Right lung (tissue), 10 donors: ENCODE measurements at places on chromosomes 2 and 18. TPM values are rescaled to one million over a fixed set of nuclear protein-coding genes. Genes with fewer than 3 reads are reported as not detected.

NLRC4 gene
- 1.6 TPM for polyA plus RNA-seq

UPP2 gene
- polyA plus RNA-seq: 0.29 TPM

SELENOI gene
- 11.5 TPM for polyA plus RNA-seq

DSG2 gene
- polyA plus RNA-seq: 41.8 TPM

PSMA8 gene
- not detected for polyA plus RNA-seq

DNA sequence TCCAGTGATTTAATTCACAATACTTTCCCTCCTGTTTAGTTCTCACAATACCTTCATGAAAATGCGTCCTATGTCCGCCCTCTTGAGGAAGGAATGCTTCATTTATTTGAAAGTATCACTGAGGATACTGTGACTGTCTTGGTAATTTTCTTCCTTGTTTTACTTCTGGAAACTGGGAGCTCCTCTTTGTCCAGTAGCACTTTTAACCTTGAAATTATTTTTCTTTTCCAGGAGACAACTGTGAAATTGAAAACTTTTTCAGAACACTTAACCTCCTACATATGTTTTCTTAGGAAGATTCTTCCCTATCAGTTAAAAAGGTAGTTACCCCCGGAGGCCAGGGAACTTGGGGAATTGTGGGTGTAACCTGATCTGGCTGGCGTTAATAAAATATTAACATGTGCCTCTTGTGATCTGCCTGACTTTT is 58.9 kb upstream of the STON1 start:
- DNase-seq: no peak

DNA sequence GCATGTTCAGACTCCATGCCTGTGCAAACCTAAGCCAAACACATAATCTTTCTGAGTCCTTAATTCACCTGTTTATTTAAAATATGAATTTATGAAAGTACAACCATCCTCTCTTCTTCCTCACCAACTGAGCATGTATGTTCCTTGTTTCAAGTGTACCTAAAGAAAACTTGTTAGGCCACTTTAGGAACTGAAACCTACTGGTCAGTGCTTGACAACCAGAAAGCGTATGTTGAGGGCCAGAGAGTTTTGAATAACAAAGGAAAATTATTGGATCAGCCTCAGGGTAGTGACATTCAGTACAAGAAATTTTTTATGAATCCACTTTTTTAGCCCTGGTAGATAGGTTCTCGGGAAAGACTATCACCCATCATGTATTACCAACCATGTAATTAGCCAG is 847.6 kb upstream of the CELF4 start:
- no peak for DNase-seq

GRCh38 chr18:79922971-79923411 is 28.5 kb downstream of the SLC66A2 start:
- no peak for DNase-seq

DNA sequence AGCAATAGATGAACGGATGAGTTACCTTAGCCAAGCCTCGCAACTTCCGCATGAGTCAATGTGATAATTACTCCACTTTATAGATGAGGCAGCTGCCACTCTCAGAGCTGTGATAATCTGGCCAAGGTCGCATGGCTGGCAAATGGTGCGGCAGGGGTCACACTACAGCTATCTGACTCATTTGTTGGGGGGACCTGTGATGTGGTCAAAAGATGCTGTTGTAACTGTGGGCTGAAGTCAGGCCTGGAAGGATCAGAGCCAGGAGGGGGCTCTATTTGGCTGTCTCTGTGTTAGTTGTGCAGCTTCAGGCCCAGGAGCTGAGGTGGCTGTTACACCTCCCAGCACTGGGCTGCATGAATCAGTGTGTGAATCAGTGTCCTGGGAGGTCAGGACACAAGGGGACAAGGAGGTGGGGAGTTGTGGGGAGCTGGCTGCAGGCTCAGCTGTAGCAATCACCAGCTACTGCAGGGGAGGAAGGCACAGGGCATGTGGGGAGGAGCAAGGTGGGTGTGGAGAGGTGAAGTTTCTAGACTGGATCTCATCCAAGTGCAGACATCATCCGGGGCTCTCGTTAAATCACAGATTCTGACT is 33.1 kb downstream of the NGEF start:
- no peak for DNase-seq

DNA sequence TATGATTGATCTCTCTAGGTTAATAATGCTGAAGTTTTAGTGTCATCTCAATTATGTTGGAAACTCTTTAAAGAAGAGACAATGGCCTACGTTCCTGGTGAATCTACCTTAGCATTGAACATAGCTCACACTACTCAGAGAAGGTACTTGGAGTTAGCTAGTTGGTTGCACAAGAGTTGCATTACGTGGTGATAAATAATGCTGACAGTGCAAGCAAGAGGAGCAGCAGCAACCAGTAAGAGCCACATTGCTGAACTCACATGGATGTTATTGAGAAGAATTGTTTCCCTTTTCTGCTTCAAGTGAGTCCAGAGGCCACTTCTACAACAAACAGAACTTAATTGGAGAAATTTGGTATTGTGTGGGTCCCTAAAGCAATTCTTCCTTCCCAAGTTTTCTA is 737.1 kb downstream of the TDRD15 start:
- DNase-seq: no peak

DNA sequence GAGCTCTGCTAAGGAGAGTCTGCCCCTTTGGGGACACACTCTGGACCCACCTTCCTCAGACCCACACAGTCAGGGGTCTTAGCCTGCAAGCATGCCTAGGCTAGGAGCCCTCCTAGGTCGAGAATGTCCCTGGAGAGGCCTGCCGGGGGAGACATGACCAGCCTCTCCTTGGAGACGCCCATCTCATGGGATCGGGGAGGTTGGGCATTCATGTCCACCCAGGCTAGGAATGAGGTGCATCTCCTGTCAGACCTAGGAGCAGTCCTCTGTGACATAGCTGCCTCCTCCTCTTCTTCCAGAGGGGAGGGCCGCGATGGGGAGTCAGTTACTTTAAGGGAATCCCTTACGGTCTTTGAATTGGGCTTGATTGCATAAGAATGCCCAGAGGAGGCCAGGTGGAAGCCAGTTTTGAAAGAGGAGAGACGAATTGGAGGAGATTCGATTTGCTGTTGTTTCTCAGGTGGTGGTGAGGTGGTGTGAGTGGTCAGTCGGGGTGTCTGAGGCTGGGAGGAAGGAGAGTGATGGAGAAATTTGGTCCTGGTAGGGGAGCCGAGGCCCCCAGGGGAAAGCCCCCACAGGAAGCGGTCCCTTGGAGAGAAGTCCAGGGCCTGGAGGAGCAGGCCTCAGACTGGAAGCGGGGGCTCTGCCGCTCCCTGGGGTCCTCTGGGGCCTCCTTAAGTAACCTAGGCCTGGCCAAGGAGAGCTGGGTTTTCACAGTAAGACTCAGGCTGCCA is 241.3 kb downstream of the DYSF start:
- DNase-seq: no peak

GRCh38 chr18:22536558-22536957 is 118.8 kb upstream of the CTAGE1 start:
- DNase-seq: no peak

GRCh38 chr18:39951142-39951720 is 2003.8 kb upstream of the PIK3C3 start:
- no peak for DNase-seq

DNA sequence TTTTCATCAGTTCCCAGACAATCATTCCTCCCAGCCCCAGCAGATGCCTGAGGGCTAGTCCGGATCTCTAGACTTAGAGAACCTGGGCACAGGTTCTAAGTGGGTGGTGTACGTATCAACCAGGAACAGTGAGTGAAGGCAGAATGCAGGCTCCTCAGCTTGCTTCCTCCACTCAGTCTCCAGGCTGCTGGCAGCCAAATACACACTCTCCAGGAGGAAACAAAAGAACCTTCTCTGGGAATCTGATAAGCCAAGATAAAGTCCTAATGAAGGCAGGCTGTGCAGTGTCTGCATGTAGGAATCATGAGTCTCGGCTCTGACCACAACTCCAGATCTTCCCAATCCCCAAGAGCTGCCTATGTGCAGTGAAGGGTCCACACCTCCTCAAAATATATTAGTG is 245.7 kb downstream of the SP3 start:
- DNase-seq: no peak

DNA sequence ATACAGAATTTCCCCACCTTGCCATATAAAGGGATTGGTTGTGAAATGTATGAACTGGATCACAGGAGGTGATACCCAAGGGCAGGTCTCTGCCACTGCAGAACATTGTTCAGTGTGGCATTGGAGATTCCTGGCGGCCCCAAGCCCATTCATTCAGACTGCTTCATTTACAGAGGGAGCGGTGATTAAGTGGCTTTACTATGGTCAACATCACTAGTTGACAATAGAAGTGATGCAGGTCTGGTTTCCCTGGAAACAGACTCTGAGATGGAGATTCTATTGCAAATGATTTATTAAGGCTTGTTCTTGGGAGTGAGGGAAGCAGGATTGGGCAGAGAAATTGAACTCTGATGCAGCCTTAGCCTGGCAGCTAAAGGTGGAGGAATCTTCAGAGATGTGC is 62.4 kb downstream of the ZDBF2 start:
- DNase-seq: no peak

DNA sequence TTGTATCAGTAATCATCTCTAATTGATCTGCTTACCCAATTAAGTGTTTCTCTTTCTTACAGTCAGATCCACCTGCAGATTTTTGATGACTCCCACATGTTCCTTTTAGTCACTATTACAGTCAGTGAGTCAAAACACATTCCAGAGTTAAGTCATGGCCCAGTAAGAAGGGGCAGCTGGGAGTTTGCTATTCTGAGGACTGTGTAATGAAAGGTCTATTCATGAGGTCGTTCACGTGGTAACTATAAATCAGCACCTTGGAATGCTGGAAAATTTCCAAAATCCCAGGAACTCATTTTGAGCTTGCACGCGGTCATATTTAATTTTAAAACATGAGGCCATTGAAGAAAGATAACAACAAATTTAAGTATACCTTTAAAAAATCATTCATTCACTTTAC is 252.5 kb downstream of the XIRP2 start:
- DNase-seq: no peak

GRCh38 chr2:17915099-17915498 is 36.6 kb downstream of the KCNS3 start:
- DNase-seq: no peak

- DNase-seq: no peak
Observed at GRCh38 chr2:28247290-28247689, 145.4 kb upstream of the FOSL2 start.

DNA sequence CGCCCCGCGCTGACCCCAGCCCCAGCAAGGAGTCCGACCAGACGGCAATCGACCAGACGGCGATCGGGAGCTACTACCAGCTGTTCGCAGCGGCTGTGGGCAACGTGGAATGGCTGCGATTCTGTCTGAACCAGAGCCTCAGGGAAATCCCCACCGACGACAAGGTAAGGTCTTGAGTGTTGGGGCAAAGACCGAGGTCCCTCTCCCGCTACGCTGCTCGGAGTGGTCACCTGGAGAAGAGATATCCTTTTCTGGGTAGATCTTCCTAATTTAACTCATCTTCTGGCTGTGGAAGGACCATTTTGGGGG is 704 bp downstream of the ANKRD53 start:
- no peak for DNase-seq

DNA sequence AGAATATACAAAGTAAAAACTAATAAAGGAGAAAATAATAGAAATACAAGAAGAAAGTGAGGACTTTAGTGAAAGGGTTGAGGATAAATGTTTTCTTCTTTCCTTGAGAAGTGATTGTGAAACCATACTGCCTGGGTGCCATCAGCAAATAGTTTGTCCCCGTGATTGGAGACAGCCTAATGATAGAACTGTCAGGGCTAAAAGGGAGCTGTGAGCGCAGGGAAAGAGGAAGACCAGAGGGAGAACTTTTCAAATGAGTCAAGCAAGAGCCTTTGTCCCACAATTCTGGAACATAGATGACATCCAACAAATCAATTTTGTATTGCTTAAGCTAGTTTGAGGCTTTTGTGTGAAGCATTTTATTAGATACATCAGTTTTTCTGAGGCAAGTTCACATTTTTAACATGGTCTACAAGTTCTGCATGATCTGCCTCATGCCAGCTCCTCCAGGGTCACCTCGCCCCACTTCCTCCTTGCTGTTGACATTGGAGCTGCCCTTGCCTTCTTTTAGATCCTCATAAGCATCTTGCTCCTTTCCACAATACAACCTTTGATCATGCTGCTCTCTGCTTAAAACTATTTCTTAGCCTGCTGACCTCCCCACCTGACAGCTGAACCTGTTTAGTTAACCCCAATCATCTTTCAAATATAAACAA is 213.4 kb upstream of the REG3G start:
- DNase-seq: no peak
